ENCODE measurements at places on chromosomes 11 and 22.

- DNase-seq, result no peak
Measured at GRCh38 chr11:111735262-111736116, 30.7 kb downstream of the PPP2R1B start.

DNA sequence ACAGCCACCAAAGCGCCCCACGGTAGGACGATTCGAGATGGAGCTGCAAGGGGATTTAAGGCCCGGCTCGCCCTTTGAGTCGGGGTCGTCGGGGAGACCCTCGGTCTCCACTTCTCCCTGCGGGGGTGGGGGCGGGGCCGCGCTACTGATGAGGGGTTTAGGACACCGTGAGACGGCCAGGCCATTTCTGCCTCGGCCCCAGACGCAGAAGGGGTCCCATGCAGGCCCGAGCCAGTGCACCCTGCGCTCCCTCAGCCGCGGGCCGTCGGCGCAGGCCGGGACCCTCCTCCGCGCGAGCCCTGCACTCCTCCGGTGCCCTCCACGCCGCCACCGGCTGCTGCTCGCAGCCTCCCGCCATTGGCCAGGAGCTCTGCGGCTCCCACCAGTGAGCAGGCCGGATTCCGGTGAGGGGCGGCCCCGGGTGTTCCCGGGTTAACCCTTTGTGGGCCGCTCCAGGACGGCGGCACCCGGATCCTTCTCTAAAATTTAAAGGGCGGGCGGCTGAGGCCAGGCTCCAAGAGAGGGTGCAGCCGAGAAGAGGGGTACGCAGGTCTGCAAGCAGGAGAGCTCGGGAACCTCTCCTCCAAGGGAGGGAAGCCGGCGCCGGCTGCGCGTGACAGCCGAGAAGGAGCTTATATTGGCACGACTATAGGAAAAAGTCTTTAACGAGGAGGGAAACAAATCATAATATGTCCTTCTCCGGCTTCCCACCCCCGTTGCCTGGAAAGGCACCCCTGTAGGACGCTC, 18.0 kb downstream of the CREB3L1 start:
- DNase-seq, result no peak

DNA sequence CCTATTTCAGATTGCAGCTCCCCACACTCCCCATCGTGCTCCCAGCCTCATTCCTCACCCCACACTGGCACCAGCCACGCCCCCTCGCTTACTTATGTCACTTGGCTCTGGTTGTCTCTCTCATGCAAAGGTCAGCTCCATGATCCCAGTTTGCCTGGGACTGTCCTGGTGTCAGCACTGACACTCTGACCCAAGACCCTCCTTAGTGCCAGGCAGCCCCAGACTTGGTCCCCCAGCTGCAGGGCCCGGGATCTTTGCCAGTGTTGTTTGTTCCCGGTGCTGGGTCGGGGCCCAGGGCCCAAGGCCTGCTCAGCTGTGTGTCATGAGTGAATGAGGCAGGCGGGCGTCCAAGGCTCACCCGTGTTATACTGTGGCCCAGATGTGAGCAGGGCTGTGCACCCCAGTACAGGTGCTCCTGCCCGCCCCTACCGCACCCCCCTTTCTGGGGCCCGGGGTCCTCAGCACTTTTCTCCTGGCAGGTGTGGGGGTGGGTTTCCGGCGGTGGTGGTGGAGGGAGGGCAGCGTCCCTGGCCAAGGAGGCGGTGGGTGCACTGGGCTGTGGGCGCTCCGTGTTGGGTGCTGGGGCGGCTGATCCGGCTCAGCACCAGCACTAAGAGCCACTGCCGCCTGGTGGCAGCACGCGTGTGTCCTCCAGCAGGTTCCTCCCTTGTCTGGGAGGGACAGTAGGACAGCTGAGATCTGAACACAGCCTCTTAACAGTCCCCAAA, 19.5 kb downstream of the IL17REL start:
- peak; percentile 15 for DNase-seq

DNA sequence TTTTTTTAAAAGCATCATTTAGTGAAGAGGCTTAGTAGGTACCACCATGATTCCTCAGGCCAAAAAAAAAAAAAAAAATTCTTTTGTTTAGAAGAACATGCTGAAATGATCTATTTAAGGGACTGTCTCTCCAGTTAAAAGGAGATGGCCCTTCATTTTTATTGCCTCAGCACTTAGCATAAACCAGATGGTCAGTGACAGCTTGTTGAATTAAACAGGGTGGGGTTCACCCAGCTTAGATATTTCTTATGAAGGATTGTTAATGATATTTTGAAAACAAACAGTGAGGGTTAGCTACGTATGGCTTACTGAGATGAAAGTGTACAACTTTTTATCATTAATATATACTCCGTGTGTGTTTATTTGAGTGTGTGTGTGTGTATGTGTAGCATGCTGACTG, 203.7 kb downstream of the FAM181B start:
- no peak for DNase-seq

GRCh38 chr11:124109377-124109776, 5.9 kb upstream of the VWA5A start:
- no peak for DNase-seq

DNA sequence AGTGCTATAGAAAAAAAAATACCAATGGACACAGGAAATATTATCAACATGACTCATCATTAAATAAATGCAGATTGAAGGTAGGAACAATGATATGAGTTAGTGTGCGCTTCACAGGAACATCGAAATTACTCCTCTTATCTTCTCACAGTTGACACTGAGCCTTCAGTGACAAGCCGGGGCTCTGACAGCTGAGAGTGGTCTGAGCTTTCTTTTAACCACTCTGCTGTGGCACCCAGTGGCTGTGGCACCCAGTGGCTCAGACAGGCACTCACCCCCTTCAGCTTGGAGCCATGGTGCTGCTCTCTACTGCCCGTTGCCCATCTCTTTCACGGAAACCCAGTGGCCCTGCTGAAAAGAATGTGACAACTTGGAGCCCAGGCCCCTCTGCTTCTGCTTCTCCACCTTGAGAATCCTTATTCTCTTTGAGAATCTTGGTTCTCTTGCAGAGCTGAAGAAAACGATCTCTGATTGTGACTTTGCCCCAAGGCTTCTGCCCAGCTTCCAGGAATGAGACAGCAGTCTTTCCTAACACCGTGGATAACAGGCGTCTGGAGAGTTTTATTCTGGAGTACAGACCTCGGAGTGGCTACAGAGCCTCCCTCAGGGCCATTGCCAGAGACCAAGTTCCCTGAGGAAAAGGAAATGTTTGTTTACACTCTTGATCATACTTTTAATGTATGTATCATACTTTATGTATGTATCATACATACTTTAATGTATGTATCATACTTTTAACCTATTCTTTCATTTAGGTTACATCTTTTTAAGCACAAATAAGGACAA, 37.1 kb upstream of the OR8B8 start:
- DNase-seq, result no peak

GRCh38 chr11:69644071-69644961, 3.4 kb downstream of the CCND1 start:
- DNase-seq, result no peak

- no peak for DNase-seq
Measured at GRCh38 chr11:96306933-96307775, 35.8 kb downstream of the MAML2 start.

DNA sequence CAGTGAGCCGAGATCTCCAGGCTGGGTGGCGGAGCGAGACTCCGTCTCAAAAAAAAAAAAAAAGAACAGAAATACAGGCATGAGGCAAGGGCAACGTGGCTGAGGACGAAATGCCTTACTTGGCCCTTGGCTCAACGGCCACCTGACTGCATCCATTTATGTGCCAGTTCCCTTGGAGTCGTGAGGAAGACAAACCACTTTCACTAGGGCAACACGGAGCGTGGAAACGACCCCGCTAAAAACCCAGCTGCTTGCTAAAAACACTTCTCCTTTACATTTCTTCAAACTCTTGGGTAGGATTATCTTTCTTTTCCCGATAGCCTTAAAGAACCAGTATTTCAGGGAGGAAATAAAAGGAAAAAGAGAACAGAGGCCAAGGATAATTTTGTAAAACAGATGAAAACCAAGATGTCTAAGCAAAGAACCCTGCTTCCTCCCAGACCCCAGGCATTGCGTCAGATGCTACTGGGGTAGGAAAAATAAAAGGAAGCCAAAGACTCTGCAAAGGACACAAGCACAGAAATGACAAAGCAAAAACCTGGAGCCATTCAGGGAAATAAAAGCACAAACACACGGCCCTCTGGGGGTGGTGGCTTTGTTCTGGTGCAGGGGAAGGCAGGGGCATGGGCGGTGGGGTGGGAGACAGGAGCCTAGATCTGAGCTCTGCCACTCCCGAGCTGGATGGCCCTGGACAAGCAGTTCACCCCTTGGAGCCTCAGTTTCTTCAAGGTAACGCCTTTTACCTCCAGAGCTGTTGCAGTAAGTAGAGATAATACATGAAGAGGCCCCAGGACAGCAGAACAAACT, 37.0 kb downstream of the PC start:
- peak; percentile 32 for DNase-seq

DNA sequence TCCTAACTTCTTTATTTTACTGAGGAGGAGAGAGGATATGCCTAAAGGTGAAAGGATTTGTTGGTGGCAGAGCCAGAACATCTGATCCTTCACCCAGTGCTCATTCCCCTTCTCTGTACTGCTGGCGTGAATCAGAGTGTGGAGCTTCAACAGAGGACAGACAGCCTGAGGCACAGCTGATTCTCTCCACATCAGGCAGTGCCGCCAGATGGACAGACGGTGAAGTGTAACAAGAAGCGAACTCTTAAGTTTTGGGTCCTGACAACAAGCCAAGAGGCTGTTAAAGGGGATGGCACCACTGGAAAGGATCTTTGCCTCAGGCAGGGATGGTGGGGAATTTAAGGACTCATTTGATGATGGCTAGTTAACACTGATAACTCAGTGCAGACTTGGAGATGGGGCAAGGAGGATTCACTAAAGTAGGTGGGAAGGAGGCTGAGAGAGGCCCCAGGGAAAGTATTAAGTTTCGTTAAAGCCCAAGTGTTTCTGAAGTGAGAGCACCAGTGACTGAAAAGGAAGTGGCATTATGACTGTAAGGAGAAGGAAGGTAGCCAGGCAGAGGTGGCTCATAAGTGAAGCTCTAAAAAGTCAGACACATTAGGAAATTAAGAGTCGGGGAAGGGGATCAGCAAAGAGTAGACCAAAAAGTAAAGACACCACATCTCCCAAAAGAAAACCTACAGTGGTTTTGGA, 81.3 kb downstream of the CLPB start:
- DNase-seq, result no peak

DNA sequence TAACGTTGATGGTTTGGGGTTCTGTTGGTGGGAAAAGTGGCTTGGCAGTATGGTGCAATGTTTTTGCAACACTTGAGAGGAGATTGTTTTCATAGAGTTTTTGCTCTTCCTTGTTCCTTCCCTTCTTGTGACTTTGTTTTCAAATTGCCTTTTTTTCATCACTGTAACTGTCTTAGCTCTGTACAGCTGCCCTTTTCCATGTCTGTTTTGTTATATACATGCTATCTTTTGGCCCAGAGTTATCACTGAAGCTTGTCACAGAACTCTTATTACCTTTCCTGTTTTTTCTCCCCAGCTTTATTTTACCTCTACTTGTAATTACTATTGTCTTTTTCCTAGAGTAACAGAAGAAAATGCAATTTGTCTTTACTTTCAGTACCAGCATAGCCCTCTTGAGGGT, 154.1 kb downstream of the DDX10 start:
- peak; percentile 83 for DNase-seq

DNA sequence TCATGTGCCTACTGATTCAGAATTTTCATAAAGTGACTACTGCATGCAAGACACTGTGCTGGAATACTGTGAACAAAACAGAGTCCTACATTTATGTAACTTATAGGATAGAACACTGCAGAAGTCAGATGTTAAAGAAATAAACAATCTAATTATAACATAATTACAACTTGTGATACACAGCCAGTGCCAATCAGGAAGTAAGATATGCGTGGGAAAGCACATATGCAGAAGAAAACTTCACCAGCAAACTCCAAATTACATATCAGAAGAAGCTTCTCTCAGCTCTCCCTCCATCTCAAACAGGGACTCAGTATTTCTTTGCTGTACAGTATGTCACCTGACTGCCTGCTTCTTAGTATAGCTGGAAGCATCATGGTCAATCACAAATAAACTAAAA, 37.4 kb downstream of the PAK1 start:
- DNase-seq, result no peak

GRCh38 chr22:25397616-25398015, 166.9 kb upstream of the GRK3 start:
- no peak for DNase-seq

- no peak for DNase-seq
Measured at GRCh38 chr11:124445646-124446150, at the start of gene OR8B8. TSS of gene OR8B8 (minus strand) at chr11:124445696. CDS start at chr11:124441085, 4,611 bp downstream.

GRCh38 chr22:23497016-23497885, 82.8 kb downstream of the IGLL1 start:
- no peak for DNase-seq

DNA sequence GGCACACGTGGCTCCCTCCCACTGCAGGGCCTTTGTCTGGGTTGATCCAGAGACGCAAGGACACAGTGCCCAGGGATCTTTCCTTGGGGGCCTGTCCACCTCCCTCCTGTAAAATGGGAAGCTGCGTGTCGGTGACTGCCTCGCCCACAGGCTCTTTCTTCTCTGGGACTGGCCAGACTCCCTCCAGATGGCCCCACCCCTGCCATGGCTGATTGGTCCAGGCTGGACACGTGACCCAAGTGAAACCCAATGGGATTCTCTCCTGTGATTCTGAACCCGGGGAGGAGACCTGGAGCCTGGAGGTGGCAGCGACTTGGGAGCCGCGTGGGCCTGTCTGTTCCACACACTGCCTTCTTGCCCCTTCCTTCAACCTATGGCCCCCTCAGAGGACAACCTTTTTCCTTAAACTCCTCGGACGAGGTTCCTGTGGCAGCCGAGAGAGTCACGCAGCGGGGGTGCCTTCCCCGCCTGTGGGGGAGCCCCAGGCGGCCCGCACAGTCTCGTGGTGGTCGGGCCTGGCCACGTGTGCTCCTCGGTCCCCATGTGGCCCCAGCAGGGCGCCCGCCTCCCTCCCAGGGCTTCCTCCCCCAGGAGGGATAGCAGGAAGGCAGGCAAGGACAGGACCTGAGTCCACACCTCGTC, 12.4 kb upstream of the MPPED1 start:
- no peak for DNase-seq

DNA sequence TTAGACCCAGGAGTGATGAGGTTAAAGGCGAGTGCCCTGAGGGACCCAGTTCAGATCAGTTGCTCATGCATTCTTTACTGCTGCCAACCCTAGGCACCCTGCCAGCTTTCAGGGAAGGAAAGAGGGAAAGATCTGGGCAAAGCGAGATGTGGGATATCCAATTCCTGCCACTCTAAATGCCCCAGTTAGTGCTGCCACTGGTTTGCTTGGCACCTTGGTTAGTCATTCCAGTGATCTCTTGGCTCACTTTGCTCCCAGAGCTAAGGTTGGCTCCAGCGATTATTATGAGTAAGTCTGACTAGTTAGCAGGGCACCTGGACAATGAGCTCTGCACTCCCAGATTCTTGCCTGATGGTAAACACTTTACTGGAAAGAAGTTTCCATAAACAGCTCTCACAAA, 85.0 kb downstream of the INSC start:
- DNase-seq, result no peak

- no peak for DNase-seq
Measured at GRCh38 chr11:126499131-126499752, 143.8 kb downstream of the ST3GAL4 start.

GRCh38 chr11:72036687-72037086, 38.0 kb downstream of the IL18BP start:
- DNase-seq, result no peak

- no peak for DNase-seq
Measured at GRCh38 chr11:134248910-134249480, 4.2 kb downstream of the THYN1 start.

GRCh38 chr11:114140826-114141225, 81.3 kb downstream of the ZBTB16 start:
- no peak for DNase-seq

Data from GF-D8 (cell line).